ENCODE measurements at places on chromosomes 1 and 21. TPM values are rescaled to one million over a fixed set of nuclear protein-coding genes. Genes with fewer than 3 reads are reported as not detected.

GRCh38 chr1:82214606-82215005 lies 413.9 kb downstream of the ADGRL2 start:
- no peaks in the 10 kb centered on the region for H3K27me3 ChIP-seq
- H3K4me1 ChIP-seq = no peaks in the 10 kb centered on the region
- DNase-seq = no peak
- H3K36me3 ChIP-seq = no peaks in the 10 kb centered on the region

- H3K4me3 ChIP-seq = no peak overlapping the region
- no peak overlapping the region for H3K27ac ChIP-seq
- no peaks in the 10 kb centered on the region for H3K27me3 ChIP-seq
Observed at GRCh38 chr1:71882637-71883036, 399.7 kb downstream of the NEGR1 start.

DNA sequence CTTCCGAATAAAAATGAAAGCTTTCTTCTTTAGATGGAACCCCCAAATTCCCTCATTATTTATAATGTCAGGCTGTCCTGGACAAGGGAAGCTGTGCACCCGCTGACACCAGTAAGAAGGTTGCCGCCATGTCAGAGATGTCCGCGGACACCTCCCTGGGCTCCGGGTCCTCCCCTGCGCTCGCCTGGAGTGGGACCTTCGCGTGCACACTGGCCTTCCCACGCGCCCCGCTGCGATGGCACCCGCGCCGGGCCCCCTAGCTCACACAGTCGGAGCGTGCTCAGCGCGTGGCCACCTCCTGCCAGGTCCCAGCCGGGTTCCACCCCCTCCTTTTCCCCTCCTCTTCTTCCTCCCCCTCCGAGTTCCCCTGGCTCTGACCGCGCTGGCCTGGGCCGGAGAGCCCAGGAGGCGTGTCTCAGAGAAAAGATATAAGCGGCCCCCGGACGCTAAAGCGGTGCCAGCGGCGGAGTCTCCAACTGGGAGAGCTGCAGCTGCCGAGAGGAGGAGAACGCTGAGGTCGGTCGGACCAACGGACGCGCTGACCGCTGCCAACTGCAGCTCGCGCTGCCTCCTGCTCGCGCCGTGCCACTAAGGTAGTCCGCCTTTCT lies at the start of gene G0S2:
TSS of gene G0S2 (plus strand) at position 456 of the 608 bp plus-strand sequence. CDS start 273 bp downstream, outside the sequence.
- peak within 1 kb of the TSS; percentile 61 for H3K4me3 ChIP-seq
- H3K27me3 ChIP-seq = peaks cover 55% of the 10 kb centered on the region
- peaks cover 12% of the 10 kb centered on the region for H3K36me3 ChIP-seq

DNA sequence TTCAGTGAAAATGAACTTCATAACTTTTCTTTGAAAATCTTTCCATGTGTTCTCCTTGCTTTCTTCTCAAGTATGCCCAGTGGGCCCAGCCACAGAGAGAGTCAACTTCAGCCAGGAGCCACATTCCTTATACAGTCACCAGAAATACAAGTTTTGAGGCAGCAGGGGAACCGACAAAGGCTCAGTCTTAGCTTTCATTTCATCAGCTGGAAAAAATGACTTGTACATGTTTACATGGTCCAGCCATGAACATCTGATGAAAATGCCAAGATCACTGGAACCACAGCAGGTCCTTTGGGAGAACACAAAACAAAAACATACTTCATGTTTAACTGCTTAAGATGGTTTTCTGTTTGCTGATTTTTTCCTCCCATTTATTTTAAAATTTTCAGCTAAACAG lies 72.5 kb downstream of the SYDE2 start:
- H3K4me1 ChIP-seq = no peaks in the 10 kb centered on the region
- no peak overlapping the region for H3K4me3 ChIP-seq
- H3K36me3 ChIP-seq = no peaks in the 10 kb centered on the region
- no peak for DNase-seq
- no peak overlapping the region for H3K27ac ChIP-seq

DNA sequence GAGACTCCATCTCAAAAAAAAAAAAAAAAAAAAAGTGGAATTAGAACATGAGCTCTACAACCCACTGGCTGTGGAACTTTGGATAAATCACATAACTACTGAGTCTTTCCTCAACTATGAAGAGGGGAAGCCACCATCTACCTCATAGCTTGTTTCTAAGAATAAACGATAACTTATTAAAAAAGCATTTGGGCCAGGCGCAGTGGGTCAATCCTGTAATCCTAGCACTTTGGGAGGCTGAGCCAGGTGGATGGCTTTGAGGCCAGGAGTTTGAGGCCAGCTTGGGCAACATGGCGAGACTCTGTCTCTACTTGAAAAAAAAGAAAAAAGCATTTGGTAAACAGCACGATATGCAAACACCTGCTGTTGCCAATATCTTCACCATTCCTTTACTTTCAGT lies 31.8 kb upstream of the MEF2D start:
- H3K4me1 ChIP-seq = peaks cover 7% of the 10 kb centered on the region
- no peaks in the 10 kb centered on the region for H3K36me3 ChIP-seq
- DNase-seq = no peak

GRCh38 chr1:232705815-232706575 lies 76.1 kb upstream of the SIPA1L2 start:
- H3K27ac ChIP-seq = no peak overlapping the region
- DNase-seq = no peak
- peaks cover 11% of the 10 kb centered on the region for H3K4me1 ChIP-seq
- no peak overlapping the region for H3K4me3 ChIP-seq
- H3K27me3 ChIP-seq = peaks cover 22% of the 10 kb centered on the region

GRCh38 chr1:100852976-100853375 lies 41.7 kb downstream of the EXTL2 start:
- peaks cover 5% of the 10 kb centered on the region for H3K4me1 ChIP-seq
- no peak overlapping the region for H3K27ac ChIP-seq
- peaks cover 4% of the 10 kb centered on the region for H3K27me3 ChIP-seq
- no peaks in the 10 kb centered on the region for H3K36me3 ChIP-seq
- H3K4me3 ChIP-seq = no peak overlapping the region

- H3K36me3 ChIP-seq = no peaks in the 10 kb centered on the region
- H3K4me3 ChIP-seq = no peak overlapping the region
- no peak for DNase-seq
- no peaks in the 10 kb centered on the region for H3K4me1 ChIP-seq
Observed at GRCh38 chr1:56286506-56286905, 292.9 kb downstream of the PLPP3 start.

The ADAMTS1 gene
- total RNA-seq = 24.4 TPM

The OR14A2 gene
- not detected for total RNA-seq

The LAX1 gene
- 7.7 TPM for total RNA-seq

The PRAMEF26 gene
- total RNA-seq = not detected

The OR2T11 gene
- not detected for total RNA-seq

- no peaks in the 10 kb centered on the region for H3K36me3 ChIP-seq
- no peak for DNase-seq
- no peak overlapping the region for H3K27ac ChIP-seq
- no peak overlapping the region for H3K4me3 ChIP-seq
- no peaks in the 10 kb centered on the region for H3K27me3 ChIP-seq
Observed at GRCh38 chr1:219081943-219082925, 91.4 kb upstream of the LYPLAL1 start.

The RIMKLA gene
- 8.8 TPM for total RNA-seq

- H3K4me3 ChIP-seq = no peak overlapping the region
- no peak overlapping the region for H3K27ac ChIP-seq
- no peaks in the 10 kb centered on the region for H3K36me3 ChIP-seq
- no peaks in the 10 kb centered on the region for H3K27me3 ChIP-seq
- no peak for DNase-seq
Observed at GRCh38 chr1:174746024-174746808, 253.5 kb upstream of the CACYBP start.
